ENCODE measurements at places on chromosomes 6 and 20. TPM values are rescaled to one million over a fixed set of nuclear protein-coding genes. Genes with fewer than 3 reads are reported as not detected.

- DNase-seq = no peak
These were observed 63.9 kb downstream of the JARID2 start for GRCh38 chr6:15309611-15310283.

The KHDC1L gene
- total RNA-seq = not detected

GRCh38 chr20:64041040-64041780, 5.2 kb downstream of the C20orf204 start:
- DNase-seq = no peak

DNA sequence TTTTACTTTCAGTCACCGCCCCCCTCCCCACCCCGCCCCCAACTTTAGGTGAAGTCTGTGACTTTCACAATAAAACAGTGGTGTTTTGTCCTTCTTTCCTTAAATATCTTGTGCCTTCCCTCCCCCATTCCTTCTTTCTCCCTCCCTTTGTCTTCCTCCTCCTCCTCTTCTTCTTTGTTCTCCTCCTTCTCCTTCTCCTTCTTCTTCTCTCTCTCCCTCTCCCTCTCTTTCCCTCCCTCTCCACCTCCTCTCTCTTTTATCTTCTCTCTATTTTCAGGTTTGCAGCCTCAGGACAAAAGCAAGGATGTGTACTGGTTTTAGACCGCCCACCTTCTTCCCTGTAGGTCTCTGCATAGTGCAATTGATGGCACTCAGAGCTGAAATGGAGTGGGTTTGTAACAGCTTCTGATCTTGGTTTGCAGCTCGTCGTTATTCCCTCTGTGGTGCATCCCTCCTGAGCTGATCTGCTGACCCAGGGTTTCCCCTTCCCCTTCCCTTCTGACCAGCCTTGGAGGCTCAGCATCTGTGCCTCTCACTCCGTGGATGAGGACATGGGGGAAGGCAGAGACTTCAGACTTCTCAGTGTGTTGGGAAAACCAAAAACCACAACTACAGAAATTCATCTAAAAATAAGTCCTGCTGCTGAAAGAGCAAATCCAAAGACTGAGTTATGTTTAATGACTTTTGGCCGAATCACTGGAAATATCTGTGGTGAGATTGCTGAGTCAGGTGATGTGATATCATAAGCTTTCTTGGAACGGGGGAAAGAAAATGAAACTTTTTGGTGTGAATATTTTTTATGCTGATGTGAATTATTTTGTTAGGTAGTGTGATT, 6.9 kb downstream of the VGLL2 start:
- peak; percentile 89 for DNase-seq

The SEMG1 gene
- not detected for total RNA-seq
